Activated naive CD8-positive, alpha-beta T cell treated with anti-CD3 and anti-CD28 coated beads, Interleukin-2, amount 50 U/mL, for 16 hours (primary cell): ENCODE measurements at places on chromosomes 12 and 14.

DNA sequence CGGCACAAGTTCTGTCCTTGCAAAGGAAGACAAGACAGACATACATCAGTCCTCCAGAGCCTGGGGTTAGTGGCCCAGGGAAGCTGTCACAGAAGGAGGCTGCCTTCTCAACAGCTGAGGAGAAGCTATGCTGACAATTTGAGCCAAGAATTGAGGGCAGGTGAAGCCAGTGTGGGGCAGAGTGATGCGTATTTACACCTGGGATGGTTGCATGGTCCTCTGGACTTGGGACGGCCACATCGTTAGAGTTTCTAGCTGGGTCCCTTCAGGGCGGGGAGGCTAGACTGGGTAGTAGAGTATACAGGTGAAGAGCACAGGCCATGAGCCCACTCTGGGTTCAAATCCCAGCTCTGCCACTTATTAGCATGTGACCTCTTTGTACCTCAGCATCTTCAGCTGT is 16.5 kb downstream of the KRT85 start:
- no peak for DNase-seq

DNA sequence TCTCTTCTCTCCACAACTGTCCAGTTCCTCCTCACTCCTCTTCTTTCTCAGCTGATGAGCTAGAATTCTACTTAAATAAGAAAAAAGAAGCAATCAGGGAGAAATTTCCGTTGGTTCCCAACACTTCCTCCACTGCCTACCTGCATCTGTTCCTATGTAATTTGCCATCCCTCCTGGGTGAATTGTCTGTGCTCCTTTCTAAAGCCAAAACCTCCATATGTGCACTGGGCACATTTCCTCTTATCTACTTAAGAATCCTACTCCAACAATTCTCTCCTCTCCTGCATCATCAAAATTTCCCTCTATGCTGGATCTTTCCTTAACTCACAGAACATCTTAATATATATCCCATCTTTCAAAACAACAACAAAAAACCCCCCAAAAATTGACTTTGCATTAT is 35.2 kb downstream of the GPR65 start:
- no peak for DNase-seq

- no peak for DNase-seq
Measured at GRCh38 chr12:123041811-123042655, 61.6 kb downstream of the ARL6IP4 start.

- no peak for DNase-seq
Measured at GRCh38 chr12:46775796-46776195, 50.0 kb downstream of the SLC38A4 start.

DNA sequence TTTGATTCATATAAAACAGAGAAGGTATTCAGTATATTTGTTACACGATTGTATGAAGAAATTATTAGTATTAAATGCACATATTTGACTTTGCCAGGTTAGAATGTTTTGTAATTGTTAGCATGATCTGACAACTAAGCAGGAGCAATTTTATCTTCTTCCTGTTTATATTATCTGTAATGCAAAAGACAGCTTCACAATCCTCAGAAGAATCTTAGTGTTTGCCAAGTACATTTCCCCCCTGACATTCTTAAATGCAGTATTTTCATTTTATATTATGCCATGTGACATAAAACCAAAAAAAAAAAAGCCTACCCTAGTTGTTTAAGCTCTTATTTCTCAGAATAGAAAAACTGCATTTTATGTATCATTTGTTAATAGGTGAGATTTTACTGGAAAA is 469.4 kb downstream of the FOXG1 start:
- DNase-seq, result no peak

GRCh38 chr14:36408388-36408787 is 88.0 kb upstream of the MBIP start:
- DNase-seq, result no peak

DNA sequence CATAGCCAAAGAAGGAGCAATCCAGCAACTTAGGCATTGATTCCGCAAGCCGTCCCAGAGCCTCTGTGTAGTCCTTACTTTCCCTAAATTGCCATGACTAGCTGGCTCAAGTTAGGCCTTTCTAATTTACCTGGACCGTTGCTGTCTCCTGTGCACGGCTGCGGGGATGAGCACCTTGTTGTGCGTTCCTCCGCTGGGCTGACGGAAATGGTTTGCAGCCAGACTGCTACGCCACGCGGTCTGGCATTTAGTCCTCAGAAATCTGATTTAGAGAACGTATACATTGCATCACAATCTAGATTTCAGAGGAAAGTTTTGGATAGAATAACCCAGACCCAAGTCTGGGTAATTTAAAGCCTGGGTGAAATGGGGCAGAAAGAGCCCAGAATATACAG is 133.2 kb upstream of the ARHGAP5 start:
- no peak for DNase-seq

DNA sequence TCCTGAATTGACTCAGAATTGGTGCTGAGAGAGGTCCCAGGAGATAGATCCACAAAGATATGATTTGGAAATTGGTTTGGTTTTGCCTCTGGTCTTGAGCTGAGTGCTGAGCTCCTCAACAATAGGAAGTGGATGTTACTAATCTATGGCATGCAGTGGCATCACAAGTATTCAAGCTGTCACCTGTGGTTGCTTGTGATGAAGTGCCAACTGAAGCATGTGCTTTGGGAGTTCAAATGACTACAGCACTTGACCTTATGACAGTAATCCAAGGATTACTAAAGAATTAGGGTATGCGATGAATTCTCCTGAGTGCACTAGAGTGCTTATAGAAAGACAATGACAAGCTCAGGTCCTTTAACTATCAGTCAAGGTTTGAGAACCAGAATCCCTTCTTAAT is 406.2 kb downstream of the NOVA1 start:
- no peak for DNase-seq
